ENCODE measurements at places on chromosomes 11 and 22.

GRCh38 chr11:122181372-122181771 lies 65.4 kb upstream of the BLID start:
- DNase-seq: no peak

DNA sequence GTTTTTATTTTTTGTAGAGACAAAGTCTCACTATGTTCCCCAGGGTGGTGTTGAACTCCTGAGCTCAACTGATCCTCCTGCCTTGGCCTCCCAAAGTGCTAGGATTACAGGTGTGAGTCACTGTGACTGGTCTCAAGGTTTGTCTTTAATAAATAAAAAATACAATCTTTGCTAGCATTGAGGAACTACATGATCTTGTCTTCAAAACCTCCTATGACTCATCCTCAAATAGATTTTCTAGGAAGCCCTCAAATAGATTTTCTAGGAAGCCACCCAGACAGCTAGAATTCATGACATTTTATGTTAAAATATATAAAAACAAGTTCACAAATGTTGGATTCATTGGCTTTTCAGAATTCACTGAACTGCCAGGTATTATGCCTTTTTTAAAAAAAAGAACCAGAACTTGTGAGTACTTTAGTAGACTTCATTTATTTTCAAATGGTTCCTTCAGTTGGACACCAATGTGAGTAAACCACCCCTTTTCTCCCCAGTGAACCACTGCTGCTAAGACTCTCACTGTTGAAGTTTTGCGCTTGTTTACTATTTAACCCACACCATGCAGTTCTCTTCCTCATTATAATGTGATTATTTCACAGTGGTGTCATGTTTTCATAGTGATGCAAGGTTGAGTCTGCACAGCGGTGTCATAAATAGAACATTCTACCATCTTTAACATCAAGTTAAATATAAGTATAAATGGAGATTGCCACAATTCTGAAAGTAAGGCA lies 303.9 kb downstream of the CASP12 start:
- DNase-seq: no peak

GRCh38 chr11:129191649-129192048 lies 476 bp downstream of the ARHGAP32 start:
- no peak for DNase-seq

DNA sequence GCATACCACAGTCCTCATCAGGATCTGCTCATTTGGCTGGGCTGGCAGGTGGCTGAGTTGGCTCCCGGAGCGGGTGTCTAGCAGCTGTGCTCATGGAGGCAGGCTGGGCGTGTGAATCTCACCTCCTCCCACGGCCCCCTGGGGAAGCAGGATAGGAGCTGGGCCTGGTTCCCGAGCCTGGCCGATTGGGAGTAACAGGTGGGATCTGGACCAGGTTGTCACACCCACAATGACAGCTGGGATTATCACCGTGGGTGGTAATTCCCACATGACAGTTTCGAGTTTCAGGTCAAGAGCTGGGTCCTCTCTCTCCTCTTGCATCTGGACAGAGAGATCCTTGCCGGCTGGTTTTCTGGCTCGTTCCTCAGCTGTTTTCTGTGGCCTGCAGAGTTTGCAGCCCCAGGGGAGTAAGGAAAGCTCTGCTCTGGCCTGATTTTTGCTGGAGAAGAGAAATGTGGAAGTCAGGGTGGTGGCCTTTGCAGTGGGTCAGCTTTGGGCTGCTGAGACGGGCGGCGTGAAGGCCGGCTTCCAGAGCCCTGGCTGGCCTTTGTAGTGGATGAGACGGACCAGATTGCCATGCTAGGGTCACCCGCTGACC lies 57.0 kb downstream of the BCR start:
- no peak for DNase-seq

- no peak for DNase-seq
Observed at GRCh38 chr11:27996066-27996465, 111.9 kb downstream of the KIF18A start.

GRCh38 chr22:22123118-22123959 lies 121.2 kb upstream of the VPREB1 start:
- DNase-seq: no peak

DNA sequence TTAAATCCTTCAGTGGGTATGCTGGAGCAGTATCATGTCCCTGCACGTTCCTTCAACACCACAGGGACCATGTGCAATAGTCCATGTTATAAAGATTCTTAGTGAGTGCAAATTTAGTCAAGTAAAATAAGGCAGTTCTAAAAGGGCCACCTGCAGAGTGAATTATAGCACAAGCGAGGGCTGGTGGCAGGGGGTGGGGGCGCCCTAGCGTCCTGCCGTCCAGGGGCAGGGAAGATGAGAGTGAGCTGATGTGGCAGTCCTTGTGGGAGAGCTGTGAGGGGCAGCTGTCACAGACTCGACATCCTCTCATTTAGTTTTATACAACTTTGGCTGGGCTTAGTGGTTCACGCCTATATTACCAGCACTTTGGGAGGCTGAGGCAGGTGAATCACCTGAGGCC lies 29.1 kb downstream of the FAM118A start:
- DNase-seq: no peak

GRCh38 chr11:23947883-23948282 lies 549.0 kb upstream of the LUZP2 start:
- DNase-seq: no peak

- no peak for DNase-seq
Observed at GRCh38 chr11:128594226-128594625, 6.9 kb upstream of the ETS1 start.

DNA sequence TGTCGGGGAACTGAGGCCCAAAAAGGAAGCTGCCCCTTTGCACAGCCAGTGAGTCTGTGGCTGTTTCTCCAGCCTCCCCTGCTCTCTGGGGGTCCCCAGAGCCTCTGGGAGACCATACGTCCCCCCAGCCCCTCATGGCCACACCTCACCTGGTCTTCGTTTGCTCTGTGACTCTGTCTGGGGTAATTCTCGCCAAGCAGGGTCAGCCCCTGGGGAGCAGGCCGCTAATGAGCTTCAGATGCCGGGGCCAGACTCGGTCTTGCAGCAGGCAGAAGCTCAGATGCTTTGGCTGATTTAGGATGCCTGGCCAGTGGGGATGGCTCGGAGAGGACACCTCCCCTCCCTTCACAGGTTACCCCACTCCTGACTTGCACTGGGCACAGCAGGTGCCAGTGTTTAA lies 24.1 kb upstream of the WNT11 start:
- DNase-seq: no peak

DNA sequence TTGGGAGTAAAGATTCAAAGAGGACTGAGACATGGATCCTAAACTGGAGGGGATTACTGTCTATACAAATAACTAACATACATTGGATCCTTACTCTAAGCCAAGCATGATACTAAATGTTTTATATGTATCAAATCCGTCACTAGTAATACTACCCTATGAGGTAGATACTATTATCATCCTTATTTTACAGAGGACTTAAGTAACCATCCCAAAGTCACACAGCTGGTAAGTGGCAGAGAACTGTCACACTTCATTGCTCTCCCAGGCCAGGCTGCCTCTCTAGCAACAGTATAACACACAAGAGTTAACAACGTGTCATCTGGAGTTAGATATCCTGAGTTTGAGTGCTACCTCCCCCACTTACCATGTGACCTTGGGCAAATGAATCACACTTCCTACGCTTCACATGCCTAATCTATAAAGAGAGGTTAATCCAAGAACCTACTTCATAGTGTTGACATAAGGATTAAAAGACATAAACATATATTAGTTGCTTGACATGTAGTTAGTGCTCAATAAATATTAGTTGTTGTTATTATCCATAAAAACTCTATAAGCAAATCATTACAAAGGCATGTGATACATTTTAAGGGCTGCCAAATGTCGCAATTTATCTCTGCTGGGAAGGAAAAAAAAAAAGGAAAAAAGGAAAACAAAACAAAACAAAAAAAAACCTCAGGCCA lies 33.8 kb upstream of the SPON1 start:
- DNase-seq: peak; percentile 37

- DNase-seq: peak; percentile 52
Observed at GRCh38 chr22:46171940-46172339, 21.6 kb downstream of the PPARA start.

- no peak for DNase-seq
Observed at GRCh38 chr22:49081261-49081666, 746.4 kb downstream of the BRD1 start.

DNA sequence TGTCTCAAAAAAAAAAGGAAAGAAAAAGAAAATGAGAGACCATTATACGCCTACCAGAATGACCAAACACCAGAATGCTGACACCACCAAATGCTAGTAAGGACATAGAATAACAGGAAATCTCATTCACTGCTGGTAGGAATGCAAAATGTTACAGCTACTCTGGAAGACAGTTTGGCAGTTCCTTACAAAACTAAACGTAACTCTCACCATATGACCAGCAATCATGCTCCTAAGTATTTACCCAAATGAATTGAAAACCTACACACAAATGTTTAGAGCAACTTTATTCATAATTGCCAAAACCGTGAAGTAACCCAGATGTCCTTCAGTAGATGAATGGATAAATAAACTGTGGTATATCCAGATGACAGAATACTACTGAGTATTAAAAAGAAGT lies 7.2 kb downstream of the CHKA start:
- DNase-seq: no peak

- no peak for DNase-seq
Observed at GRCh38 chr11:15711311-15711710, 596.6 kb downstream of the INSC start.

GRCh38 chr11:10633261-10633660 lies 60.3 kb downstream of the IRAG1 start:
- no peak for DNase-seq

DNA sequence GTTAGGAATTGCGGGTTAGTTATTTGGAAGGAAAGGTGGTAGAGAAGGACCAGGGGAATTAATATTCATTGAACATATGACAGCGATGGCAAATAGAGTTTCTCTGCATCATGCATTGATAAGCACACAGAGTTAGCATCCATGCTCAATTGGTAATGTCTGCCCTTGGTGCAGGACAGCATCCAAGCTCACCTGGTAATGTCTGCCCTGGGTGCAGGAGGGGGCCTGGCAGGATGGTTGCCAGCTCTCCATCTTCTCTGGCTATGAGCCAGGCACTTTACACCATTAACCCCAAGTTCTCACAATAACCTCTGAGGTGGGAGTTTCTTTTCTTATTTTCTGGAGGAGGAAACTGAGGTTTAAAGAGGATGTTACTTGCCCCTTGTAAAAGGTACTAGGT lies 50.4 kb upstream of the RBFOX2 start:
- no peak for DNase-seq

- DNase-seq: no peak
Observed at GRCh38 chr11:68036717-68037239, 2.0 kb upstream of the TCIRG1 start.

- DNase-seq: no peak
Observed at GRCh38 chr22:47102648-47103047, 340.2 kb downstream of the TBC1D22A start.

GRCh38 chr11:9385327-9385899 lies 961 bp downstream of the IPO7 start:
- DNase-seq: no peak

- no peak for DNase-seq
Observed at GRCh38 chr11:123061403-123062157, at the start of gene HSPA8. Gene HSPA8, minus strand, starts transcription at chr11:123062136. Its CDS starts 812 bp downstream, at chr11:123061324.

DNA sequence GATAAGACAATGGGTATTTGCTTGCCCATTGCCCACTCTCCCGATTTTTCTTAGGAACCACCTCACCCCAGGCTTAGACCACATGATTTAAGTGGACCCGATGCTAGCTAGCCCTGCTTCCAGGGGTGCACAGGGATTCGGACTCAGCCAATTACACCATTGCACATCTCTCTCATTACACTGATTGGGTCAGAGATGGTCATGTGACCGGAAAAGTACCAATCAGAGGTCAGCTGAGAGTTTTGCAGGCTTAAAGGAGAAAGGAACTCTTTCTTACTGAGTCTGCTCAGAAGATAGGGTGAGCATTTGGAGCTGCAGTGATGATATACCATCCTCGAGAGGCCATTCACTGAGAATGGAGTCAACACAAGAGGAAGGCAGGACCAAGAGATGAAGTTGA lies 12.2 kb upstream of the ANKK1 start:
- DNase-seq: no peak

DNA sequence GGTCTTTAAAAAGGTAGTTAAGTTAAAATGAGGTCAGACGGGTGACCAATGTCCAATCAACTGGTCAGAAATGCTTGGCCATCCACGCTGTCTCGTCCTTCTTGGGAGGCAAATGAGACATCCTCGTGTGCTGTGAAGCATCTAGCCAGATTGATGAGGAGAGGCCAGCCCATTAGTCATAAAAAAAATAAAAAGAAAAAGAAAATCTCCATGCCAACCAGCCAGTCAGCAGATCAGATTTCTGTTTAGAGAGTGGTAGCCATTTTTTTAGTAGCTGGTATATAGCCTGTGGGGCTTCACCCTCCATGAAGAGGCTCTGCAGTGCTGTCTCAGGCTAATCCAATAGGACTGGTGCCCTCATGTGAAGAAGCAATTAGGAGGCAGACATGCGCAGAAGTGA lies 343.1 kb upstream of the SYN3 start:
- peak; percentile 4 for DNase-seq

- DNase-seq: no peak
Observed at GRCh38 chr22:39617342-39617741, 46.8 kb downstream of the CACNA1I start.

- DNase-seq: no peak
Observed at GRCh38 chr11:27409742-27410141, 46.7 kb upstream of the CCDC34 start.

DNA sequence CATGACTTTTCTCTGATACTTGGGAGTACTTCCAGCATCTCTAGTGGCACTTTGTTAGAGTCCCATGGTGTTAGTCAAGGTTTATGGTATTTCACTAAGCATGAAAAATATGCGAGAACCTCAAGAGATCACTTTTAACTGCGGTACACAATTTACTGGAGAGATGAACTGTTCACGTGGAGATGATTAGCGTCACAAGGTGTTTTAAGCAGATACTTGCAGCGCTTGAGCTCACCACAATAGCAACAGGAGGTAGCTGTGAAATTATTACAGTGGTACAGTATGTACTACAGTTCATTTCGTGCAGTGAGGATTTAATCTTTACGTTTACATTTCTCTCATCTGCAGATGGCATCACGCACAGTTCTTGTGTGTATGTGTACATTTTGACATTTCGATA lies 4.5 kb downstream of the PARVA start:
- DNase-seq: no peak

DNA sequence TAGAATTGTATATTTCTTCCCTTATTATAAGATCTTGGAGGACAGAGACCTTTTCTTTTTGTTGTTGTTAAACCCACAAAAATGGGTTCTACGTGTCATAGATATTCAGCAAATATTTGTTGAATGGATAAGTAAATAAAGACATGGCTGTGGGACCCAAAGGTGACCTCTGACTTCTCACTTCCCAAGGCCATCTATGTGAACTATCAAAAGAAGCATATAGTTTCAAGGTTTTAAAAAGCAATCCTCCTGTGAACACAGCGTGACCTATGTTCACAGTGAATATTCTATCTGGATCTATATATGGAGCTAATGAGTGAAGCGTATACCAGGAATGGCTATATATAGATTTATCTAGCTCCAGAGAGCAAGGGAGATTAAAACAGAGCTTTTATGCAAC lies 312.8 kb upstream of the C11orf87 start:
- DNase-seq: no peak

GRCh38 chr11:107017433-107018218 lies 650 bp downstream of the GUCY1A2 start:
- no peak for DNase-seq

- DNase-seq: no peak
Observed at GRCh38 chr11:91698845-91699244, 525.8 kb upstream of the FAT3 start.

- no peak for DNase-seq
Observed at GRCh38 chr11:134612140-134613030, 200.3 kb upstream of the B3GAT1 start.

- DNase-seq: no peak
Observed at GRCh38 chr11:65432100-65432650, 9.6 kb downstream of the NEAT1 start.

Measured in BJ (cell line).